ENCODE measurements at places on chromosomes 5 and 9.

GRCh38 chr5:80008995-80009765 is 18.1 kb upstream of the MTX3 start:
- DNase-seq, result no peak

GRCh38 chr9:12702160-12702758 is 9.1 kb downstream of the TYRP1 start:
- peak; percentile 70 for DNase-seq

GRCh38 chr5:83306572-83307241 is 164.8 kb upstream of the VCAN start:
- peak; percentile 56 for DNase-seq

DNA sequence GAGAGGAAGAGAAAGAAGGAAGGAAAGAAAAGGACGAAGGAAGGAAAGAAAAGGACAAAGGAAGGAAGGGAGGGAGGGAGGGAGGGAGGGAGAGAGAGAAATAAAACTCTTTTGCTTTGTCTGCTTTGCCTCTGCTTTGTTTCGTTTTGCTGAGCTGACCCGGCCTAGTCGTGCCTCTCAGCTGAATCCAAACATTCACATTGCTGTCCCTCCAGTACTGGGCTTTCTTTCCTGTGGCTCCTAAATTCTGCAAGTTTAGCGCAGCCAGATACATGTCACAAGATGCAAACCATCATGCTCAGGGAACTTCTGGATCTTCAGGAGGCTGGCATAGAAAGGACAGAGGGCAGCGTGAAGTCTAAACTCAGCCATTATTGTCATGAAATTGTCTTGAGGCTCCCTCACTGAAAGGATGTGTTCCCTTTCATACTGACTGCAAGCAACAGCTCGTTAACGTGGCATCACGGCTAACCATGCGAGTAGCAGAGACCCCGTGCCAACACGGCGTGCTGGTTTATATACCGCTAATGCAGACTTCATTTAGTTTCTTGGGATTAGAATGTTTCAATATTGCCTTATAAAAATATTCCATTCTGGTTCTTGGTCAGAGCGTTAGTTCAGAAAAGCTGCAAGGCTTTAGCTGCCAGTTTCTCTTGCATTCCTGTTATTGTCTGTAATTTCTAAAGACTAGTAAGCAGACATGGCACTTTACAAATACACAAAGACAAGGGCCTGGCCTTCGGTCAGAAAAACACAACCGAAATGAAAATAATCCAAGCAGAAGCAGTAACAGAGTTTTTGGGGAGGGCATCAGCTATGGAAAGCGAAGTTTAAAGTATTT is 94.2 kb downstream of the TMEM174 start:
- no peak for DNase-seq

DNA sequence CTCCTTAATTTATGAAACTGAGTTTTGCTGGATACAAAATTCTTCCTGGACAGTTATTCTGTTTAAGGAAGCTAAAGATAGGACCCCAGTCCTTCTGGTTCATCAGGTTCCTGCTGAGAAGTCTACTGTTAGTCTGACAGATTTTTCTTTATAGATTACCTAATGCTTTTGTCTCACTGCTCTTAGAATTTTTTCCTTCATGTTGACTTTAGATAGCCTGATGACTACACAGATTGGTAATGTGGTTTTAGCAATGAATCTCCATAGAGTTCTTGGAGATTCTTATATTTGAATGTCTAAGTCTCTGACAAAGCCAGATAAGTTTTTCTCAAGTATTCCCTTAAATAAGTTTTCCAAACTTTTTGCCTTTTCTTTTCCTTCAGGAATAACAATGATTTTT is 419.7 kb downstream of the CDH10 start:
- DNase-seq, result peak; percentile 17

DNA sequence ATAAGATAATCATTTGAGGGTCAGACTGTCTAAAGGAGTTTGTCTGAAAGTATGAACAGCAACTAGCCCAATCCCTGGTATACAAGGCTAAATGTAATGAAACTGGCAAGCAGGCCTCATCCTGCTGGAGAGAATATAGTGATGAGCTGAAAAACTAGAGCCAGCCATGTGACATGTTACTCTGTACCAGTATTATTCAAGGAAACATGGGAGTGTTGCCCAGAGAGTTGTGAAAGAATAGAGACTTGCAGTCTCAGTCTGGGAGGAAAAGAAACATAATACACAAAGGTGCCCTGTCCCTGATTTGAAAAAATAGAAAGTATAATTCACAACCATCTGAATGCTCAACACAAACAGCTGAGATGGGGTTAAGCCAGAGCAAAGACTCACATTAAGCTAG is 37.9 kb upstream of the HTR1A start:
- DNase-seq, result no peak

- DNase-seq, result no peak
Observed at GRCh38 chr9:134689321-134690181, 47.9 kb downstream of the COL5A1 start.
